ENCODE measurements at places on chromosomes 1 and 21.

DNA sequence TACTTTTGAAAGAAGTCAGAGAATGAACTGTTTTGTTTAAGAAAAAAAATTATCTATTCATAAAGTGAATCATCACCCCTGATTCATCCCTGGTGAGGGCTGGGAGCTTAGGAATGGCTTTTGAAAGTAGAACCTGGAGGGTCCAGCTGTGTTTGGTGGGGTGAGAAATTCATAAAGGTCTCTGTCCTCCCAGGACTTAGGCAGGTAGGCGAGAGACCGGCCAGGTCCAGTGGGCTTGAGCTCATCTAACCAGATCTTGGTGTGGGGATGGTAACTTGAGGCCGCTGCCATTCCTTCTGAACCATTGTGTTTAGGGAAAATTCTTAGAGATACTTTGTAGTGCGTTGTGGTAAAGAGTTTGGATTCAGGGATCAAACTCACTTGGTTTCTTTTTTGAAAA lies 156.8 kb upstream of the TNR start:
- DNase-seq: no peak

DNA sequence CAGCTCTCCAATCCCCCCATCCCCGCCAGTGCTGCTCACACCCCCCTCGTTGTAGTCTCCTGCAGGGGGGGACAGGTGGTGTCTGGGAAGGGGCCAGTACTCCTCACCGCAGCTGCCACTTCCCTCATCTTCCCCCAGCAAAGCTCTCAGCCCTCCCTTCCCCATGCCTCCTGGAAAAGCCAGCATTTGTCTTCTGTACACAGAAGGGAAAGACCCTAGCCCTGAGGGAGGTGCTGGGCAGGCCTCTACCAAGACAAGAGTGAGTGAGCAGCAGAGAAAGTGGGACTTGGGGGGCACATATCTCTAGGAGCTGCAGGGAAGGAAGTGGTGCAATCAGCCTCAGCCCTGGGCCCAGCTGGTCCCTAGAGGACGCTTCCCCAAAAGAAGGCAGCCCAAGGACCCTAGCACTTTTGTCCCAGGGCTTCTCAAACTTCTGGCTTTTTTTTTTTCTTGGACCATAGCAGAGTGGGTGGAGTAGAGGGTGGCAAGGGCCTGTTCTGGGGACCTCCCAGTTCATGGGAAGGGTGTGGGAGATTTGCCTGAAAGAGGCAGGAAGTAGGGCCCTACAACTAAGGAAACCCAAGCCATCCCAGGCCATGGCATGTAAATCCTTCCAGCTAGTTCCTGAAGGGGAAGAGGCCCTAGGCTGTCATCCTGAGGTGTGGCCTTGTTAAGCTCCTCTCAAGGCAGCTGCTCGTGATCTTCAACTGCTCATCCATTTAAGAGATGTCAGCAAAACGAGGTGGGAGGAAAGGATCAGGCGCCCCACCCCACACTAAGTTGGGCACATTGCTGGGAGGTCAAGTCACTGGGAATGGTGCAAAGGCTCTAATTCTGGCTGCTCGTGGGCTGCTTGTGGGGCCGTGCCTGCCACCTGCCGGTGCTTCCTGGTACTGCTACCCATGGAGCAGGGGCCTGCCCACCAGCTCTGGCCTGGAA lies 12.6 kb downstream of the ZC3H12A start:
- peak; percentile 85 for DNase-seq

DNA sequence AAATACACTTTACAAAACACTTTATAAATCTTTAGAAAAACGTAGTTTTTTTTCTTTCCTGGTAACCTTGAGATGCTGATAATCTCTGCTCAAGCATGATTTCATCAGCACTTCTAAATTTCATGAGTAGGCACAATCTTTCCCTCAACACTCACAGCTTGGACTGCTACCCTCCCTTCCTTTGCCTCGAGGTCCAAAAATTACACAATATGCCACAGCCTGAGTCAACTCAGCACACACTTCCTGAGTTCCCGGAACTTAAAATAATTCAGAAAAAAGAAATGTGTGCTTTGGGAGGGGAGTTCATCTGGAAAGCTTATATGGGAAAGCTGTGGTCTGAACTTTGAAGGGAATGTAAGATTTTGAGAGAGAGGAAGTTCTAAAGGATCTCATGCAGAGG lies 5.9 kb downstream of the CLCA2 start:
- peak; percentile 98 for DNase-seq

- DNase-seq: no peak
Observed at GRCh38 chr1:76176000-76176399, 101.5 kb downstream of the ST6GALNAC3 start.

DNA sequence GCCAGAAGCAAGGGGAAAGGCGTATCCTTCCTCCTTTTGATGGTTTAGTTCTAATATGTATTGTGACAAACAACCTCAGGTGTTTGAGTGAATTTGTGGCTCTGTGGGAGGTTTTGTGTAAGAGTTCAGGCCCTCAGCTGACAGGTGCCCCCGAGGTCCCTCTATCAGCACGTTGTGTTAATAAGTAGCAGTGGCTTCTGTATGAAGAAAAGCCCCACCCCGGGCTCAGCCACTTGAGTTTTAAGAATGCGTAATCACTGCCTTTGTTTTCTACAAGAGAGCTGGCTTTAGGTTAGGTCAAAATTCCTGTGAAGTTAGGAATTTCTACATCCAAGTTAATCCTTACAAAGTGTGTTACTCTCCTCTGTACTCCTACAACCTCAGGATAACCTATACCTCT lies 92.4 kb upstream of the PGBD5 start:
- no peak for DNase-seq

- no peak for DNase-seq
Observed at GRCh38 chr1:117985239-117985638, 55.7 kb downstream of the WDR3 start.

DNA sequence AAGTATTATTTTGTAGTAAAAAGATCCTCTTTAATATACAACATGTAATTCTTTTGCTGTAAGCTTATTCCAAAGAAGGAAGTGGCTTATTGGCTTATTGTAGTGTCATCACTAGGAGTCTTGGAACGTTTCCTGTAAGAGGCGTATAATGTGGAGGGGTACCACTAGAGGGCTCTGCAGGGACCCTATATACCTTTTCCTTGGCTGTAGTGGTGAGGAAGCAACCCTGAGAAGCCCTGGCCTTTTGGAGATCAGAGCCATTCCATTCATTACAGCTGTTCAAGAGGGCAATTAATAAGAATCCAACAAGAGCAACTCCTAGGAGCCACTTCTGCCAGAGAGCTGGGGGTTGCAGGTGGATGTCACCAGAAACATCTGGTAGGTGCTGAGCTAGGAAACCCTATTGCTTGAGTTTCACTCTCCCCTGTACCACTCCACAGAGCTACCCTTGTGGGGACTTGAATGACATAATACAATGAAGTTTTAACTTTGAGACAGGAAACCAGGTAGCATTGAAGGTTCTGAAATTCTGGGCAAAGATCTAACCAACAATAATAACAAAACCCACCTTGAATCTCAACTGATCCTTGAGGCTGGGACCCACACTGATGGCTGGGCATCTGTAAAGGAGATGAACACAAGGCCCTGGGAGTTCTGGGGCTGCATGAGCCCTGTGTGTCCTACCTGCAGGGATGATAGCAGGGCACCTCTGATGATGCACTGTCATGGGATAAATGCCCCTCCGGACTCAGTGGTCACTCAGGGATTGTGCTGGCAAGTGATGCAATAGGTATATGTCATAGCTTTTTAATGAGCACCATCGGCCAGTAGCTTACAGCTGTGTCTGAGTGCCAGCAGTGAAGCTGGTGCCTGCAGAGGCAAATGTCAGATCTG lies 160.2 kb upstream of the COA6 start:
- peak; percentile 12 for DNase-seq

DNA sequence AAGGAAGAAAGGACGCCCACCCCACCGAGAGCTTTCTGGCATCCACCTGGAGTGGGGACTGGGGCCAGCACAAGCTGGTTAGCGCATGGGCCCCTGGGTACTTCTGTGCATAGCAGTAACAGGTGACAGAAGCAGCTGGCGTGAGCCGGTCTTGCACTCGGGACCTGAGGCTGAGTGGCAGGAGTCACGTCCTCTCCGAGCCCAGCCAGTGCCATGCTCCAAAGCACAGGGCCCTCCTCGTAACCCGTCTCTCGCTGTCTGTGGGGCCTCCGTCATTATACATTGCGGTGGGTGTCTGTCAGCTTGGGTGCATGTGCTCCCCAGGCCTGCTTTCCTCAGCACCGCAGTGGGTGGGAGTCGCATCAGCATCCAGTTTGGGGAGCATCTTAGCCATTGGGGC lies 87.6 kb upstream of the VAMP3 start:
- no peak for DNase-seq

GRCh38 chr1:245412306-245412705 lies 257.5 kb downstream of the KIF26B start:
- DNase-seq: no peak

DNA sequence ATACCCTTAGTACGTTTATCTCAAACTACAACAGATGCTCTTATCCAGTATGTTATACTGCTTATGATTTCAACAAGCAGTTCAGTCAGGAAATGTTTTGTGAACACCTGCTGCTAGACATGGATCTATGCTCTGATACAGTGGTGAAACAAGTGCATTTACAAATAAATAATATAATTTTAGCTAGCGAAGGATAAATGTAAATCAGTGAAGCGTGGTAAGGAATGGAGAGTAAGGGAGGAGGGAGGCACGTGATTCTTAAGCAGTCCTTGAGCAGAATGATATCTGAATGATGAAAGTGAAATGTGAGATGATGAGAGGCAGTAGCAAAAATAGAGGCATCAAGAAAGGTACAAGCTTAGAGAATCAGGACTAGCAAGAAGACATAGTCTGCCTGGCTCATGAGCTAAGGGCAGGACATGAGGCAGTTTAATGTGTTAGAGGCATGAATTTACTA lies 6.3 kb downstream of the TSNAX start:
- DNase-seq: no peak

- no peak for DNase-seq
Observed at GRCh38 chr1:178020968-178021640, 51.2 kb upstream of the SEC16B start.

GRCh38 chr1:211495584-211495983 lies 3.6 kb upstream of the RD3 start:
- DNase-seq: no peak

GRCh38 chr21:31201548-31201947 lies 142.5 kb downstream of the TIAM1 start:
- DNase-seq: peak; percentile 91

- DNase-seq: no peak
Observed at GRCh38 chr1:150730130-150730721, 9.5 kb upstream of the HORMAD1 start.

DNA sequence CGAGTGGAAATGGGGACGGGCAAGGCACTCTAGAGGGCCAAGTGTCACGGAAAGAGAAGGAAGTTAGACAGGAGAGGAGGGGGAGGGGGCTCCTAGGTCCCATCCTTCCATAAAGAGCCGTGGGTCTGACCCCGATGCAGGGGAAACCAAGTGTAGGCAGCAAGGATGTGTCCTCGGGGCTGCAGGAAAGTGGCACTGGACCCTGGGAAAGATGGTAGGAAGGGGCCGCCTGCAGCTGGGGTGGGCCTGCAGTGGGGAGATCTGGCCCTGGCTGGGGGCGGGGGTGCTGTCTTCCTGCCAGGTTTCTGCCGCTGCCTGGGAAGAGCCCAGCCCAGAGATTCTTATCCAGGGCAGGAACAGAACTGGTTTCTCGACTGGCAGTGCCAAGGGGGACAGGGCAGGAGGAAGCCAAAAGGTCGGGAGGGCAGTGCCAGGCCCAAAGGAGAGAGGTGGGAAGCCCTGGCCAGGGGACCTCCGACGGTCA lies 12.9 kb downstream of the CRABP2 start:
- no peak for DNase-seq

GRCh38 chr1:106055855-106056254 lies 1000.6 kb upstream of the PRMT6 start:
- DNase-seq: no peak

GRCh38 chr1:2606396-2606880 lies 19.9 kb downstream of the PRXL2B start:
- no peak for DNase-seq

DNA sequence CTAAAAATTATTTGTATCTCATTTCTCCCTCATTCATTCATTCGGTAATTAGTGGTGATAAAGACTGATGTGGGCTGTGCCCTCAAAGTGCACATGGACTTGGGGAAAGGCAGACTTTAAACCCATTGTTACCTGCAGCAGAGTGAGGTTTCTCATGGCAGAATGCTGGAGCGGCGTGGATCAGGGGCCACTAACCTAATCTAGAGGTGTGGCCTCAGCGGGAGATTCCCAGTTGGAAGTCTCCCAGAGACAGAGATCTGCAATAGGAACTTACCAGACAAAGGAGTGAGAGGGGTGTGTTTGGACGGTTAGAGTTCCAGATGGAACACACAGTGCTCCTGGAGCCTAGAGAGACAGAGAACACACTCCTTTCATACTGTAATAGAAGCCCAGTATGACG lies 73.5 kb downstream of the VPS26C start:
- no peak for DNase-seq

- DNase-seq: no peak
Observed at GRCh38 chr1:2603521-2604155, 17.1 kb downstream of the PRXL2B start.

DNA sequence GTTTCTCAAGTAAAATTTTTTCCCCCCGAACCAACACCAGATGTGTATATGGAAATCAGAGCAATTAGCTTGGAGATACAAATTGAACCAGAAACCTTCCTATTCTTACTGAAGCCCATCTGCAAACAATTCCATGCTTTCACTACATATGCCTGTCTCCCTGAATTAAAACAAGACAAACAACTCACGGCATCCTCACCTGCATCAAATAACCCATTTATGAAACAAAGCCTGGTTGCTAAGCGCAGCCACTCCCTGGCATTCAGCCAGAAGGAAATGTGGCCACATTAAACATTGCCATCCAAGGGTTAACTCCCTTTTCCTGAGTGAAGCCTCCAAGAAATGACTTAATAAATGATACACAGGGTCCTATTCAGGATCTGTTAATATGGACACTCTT lies 55.3 kb downstream of the APP start:
- DNase-seq: no peak

DNA sequence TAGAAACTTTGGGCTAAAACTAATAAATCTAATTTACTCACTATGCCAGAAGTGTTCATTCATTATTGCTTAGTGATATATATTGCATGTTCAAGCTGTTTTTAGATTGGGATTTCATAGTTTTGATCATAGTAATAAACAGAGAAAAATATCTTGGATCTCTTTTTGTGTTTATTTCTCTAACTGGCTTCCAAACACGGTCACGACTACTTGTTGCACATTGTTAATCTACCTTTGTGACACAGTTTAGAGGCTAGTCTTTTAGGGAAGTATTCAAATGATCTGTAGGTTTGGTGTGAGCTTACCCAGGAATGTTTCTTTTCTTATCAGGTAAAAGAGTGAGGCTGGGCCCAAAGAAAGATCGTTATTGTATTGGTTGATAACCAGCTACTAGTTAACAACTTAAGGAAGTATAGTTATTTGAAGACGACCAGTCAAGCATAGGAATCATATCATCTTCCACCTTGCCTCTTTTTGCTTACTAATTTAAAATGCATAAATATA lies 50.8 kb upstream of the FASLG start:
- DNase-seq: no peak

DNA sequence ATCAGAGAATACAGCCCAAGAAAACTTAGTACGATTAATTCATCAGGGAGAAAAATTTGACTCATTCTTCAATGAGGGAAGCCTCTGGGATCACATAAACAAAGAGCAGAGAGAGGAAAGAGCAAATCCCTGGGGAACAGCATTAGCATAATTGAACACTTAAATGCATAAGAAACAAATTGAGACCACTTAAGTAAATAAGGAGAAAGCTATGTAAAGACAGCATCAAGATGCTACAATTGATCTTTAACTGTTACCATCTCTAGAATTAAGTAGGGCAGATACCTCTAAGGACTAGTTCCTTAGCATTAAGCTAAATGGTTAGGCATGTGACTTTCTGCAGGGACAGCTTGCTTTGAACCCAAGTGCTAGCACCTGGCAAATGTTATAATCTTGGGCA lies 265.1 kb upstream of the NEGR1 start:
- DNase-seq: peak; percentile 5

Measured in fibroblast of the aortic adventitia (primary cell).